ENCODE measurements at places on chromosomes 5 and 9.
A peak's percentile ranks its signal among the peaks of the same experiment; 100 is the strongest.

GRCh38 chr5:58775701-58776262 is 192.9 kb downstream of the RAB3C start:
- no peak for DNase-seq

DNA sequence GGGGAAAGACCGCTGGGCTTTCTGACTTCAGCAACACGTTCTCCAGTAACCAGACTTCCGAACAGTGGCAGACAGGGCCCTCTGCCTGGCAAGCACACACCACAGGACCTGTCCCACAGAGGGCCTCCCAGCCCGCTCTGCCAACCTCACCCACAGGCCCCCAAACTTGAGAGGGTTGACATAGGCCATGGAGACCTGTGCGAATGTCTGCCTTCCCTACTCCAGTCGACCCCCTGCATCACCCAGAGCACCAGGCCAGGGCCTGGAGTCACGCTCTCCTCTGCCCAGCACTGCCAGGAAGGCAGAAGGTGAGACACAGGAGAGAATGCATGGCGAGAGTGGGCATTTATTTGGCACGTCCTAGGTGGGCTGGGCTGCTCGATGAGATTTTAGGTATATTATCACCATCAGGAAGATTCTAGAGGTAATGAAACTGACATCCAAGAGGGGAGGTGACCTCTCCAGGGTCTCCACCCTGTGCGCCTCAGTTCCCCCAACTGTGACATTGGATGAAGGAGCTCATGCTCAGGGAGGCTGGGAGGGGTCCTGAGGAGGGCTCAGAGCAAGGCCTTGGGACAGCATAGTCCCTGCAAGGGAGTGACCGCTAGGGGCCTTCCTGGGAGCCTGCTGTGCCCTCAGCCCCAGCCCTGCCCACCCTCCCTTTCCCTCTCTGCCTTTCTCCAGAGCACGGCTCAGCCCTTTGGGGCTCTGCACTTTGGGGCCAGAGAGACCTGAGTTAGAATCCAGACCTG is 54.9 kb downstream of the DUSP1 start:
- DNase-seq, result no peak

DNA sequence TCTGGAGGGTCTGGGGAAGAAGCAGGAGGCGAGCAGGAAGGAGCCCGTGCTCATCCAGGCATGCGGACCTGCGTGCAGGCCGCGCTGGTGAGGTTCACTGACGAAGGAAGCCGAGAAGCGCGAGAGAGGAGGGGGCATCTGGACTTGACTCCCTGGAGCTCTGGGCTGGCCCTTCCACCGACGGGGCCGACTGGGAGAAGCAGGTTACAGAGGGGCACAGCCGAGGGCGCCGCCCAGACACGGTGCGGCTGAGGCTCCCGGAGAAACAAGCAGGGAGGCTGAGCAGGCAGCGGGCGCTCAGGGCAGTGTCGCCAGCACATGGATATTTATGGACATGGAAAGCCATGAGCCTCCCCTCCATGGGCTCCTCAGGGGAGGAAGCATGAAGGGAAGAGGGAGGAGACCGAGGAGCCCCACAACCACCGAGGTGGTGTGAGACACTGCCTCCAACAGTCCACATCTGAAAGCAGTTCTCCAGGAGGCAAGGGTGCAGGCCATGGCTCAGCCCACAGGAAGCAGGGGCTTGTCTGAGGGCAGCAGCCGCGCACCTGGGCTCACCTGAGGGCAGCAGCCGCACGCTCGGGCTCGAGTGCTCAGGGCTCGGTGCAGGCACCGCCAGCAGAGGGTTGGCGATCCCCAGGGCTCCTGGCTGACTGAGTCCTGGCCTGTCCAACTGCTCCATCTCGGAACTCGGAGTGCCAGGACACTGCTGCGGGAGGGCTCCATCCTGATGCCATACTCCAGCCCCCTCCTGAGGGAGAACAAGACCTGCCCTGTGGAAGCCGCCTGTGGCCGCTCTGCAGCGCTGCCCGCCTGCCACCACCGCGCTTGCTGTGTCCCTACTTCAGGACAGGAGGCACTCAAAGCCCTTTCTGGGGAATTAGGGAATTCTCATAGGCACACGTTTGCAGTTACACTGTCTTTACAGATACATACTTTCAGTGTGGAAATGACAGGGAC is 15.7 kb upstream of the INPP5E start:
- no peak for DNase-seq

GRCh38 chr5:35919191-35919590 is 19.2 kb downstream of the CAPSL start:
- no peak for DNase-seq

DNA sequence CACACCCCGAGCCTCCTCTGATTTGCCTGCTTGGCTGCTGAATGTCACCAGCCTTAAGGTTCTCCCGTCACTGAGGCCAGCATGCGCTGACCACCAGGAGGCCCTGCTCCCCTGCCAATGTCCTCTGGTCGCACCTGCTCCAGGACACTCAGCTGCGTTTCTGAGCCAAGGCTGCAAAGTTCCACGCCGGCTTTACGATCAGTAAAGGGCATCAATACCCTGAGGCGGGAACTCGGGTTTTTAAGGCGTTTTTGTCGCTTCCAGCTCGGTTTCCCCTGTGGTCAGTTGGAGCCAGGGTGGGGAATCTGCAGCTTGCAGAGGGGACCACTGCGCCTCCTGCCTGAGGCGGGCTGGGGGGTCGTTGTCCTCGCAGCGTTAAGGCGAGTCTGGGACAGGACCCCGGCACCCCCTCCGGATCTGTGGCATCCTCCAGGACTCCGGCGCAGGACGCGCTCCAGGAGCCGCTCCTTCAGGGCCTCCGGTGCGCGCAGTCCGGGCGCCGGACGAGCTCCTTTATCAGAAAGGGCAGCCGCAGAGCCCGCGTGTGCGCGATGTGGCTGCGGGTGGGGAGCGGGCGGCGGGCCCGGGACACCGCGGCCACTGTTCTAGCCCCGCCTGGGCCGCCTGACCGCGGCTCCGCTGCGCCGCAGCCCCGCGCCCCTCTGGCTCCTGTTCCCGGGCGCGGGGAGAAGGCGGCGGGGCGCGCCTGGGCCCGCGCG is 24.1 kb upstream of the FLT4 start:
- no peak for DNase-seq

DNA sequence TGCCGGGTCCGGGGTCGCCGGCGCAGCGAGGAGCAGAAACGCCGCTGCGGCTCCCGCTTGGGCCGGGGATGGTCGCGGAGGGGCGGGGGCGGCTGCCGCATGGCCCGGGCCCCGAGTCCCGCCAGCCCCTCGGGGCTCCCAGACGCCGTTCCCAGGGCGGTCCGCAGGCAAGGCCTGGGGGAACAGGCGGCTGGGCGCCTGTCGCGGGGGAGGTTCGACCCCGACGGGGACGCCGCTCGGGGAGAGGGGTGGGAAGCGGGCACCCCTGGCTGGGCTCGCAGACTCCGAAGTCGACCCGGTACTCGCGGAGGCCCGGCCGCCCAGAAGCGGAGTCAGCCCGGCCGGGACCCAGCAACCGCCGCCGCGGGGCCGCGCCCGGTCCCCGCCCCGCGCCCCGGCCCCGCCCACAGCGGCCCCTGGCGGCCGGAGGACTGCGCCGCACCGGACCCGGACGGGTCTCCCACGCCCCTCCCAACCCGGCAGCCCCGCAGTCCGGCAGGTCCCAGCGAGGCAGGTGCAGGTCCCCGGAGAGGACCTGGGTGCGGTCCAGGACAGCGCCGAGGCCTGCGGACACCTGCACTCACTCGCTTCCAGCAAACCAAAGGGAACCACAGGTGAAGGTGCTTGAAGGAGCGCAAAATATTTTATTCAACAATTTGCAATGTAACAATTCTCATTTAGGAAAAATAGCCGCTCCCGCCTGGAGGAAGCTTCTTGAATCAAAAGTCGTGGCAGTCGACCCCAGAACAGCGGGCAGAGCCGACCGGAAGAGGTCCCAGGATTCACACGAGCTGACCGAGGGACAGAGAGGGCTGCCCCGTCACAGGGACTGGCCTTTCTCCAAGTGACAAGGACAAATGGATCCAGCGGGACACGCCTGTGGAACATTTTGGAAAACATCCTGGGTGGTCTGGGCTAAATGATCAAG is at the start of gene INPP5E:
Gene INPP5E (minus strand): TSS at position 365 of the 928 bp plus-strand sequence. CDS start 426 bp downstream, outside the sequence.
- DNase-seq, result peak; percentile 76

- no peak for DNase-seq
Observed at GRCh38 chr5:171431251-171431777, 11.9 kb downstream of the FGF18 start.

GRCh38 chr9:127722055-127722745 is 6.3 kb downstream of the TTC16 start:
- no peak for DNase-seq

DNA sequence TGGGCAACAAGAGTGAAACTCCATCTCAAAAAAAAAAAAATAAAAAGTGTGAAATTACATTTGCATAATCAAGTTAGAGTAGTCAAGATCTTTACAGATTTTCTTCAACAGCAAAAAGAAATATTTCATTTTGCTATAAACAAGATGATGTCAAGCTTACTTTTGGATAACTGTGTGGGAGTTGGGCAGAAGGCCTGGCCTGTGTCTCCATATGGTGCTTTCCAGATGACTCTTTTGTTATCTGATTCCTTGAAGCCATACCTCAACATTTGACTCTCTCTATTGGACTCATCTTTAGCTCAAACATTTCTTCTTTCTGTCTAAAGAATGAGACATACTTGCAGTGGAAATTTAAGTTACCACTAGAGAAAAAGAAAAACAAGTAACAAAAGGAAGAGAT is 246.8 kb downstream of the MSX2 start:
- no peak for DNase-seq

- peak; percentile 49 for DNase-seq
Observed at GRCh38 chr5:122702524-122702875, 72.4 kb upstream of the SNX2 start.

All from CD4-positive, alpha-beta T cell treated with Interferon gamma for 1 hour (primary cell).